ENCODE measurements at places on chromosomes 2 and 18. TPM values are rescaled to one million over a fixed set of nuclear protein-coding genes. Genes with fewer than 3 reads are reported as not detected.

The SLC9A2 gene
- total RNA-seq: 0.07 TPM

The CMPK2 gene
- 8.7 TPM for total RNA-seq

The PMS1 gene
- 45.8 TPM for total RNA-seq

The SKOR2 gene
- total RNA-seq: 0.21 TPM

DNA sequence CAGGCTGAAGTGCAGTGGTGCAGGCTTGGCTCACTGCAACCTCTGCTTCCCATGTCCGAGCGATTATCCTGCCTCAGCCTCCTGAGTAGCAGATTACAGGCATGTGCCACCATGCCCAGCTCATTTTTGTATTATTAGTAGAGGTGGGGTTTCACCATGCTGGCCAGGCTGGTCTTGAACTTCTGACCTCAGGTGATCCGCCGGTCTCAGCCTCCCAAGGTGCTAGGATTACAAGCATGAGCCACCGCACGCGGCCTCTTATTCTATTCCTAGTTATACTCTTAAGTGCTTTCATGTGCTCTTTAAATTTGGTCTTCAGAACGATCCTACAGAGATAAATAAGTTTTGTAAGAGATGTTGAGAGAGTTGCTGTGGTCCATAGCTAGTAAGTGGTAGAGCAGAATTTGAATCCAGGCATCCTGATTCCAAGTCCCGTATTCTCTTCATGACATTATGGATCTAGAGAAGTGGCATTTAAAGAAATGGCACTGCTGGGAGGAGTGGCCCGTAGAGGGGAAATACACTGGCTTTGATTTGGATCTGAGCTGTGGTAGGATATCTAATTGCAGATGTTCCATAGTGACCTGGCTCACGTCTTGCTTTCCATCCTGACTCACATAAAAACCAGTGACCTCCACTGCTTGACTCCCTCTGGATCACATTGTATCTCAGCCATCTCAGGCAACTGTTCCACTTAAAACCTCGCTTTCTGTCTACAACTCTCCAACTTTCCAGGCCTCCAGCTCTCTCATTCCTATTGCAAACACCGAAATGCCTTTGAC lies 22.8 kb upstream of the ME2 start:
- H3K4me3 ChIP-seq: no peak overlapping the region
- H3K4me1 ChIP-seq: no peaks in the 10 kb centered on the region
- no peak overlapping the region for H3K27ac ChIP-seq

GRCh38 chr18:53261241-53261640 lies 921.2 kb downstream of the DCC start:
- H3K27me3 ChIP-seq: no peaks in the 10 kb centered on the region
- H3K4me3 ChIP-seq: no peak overlapping the region
- no peaks in the 10 kb centered on the region for H3K36me3 ChIP-seq
- no peak overlapping the region for H3K27ac ChIP-seq

DNA sequence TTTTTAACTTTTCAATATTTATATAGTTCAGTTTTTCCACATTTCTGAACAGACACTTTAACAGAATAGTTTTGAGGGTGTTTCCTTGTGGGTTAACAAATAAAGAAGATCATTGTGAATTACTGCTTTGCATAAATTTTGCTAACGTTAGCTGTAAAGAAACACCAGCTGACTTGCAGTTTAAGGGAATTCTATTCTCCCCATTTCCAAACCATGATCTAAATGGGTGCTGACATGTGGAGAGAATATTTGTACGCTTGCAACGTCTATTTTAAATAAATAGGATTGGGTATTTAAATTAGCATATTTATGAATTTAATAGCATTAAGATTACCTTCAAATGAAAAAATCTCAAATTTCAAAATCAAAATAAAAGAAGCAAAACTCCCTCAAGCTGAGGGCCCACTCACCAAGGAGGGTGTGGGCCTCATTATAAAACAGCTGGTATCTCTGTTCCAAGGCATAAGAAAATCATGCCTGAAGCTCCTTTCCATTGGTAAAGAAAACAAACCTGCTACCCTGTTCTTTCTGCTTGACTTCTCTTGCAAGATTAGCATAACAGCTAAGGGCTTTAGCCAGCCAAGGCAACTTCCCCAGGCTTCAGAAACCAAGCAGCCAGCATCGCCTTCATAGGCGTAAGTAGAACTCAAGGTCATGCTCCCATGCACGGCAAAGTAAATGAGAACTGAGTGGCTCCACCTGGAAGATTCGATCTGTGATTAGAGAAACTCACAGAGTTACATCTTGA lies 3.2 kb downstream of the MRO start:
- no peaks in the 10 kb centered on the region for H3K36me3 ChIP-seq
- no peaks in the 10 kb centered on the region for H3K4me1 ChIP-seq
- H3K27ac ChIP-seq: no peak overlapping the region
- DNase-seq: no peak

DNA sequence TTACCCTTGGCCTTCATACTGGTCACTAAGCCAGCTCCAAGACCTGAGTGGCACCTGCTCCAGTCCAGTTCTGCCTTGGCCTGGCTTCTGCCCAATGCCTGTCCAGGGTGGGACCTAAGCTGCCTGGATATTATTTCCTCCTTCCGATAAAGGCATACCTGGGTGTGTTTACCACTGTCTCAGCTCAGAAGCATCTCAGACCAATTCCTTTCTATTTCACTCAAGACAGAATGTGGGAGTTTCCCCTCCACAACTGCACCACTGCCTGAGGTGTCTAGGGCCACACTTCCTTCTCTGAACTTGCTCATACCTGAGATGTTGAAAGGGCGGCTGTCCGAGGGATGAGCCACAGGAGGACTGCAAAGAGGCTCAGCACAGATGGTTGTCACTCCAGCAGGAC lies 18.4 kb upstream of the CAB39 start:
- no peaks in the 10 kb centered on the region for H3K27me3 ChIP-seq
- peak overlapping the region; percentile 33 for H3K27ac ChIP-seq
- peaks cover 22% of the 10 kb centered on the region for H3K4me1 ChIP-seq
- H3K4me3 ChIP-seq: no peak overlapping the region

DNA sequence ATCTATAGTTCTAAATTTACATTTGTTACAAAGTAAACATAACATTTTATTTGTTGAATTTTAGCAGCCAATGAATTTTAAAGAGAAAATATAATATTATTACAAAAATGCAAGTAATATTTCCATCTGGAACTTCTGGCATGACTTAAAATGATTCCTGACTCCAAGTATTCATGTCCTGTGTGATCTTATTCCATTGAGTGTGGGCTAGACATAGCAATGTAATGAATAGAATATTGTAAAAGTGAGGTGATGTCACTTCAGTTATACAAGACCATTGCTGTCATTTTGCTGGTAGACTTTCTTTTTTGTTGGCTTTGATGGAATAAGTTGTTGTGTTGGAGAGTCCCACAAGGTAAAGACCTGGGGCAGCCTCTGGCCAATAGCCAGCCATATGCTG lies 912.2 kb upstream of the PIK3C3 start:
- no peak for DNase-seq
- no peak overlapping the region for H3K27ac ChIP-seq
- no peak overlapping the region for H3K4me3 ChIP-seq
- no peaks in the 10 kb centered on the region for H3K27me3 ChIP-seq

GRCh38 chr2:121386707-121387106 lies 101.7 kb upstream of the TFCP2L1 start:
- H3K4me1 ChIP-seq: peaks cover 7% of the 10 kb centered on the region
- H3K27ac ChIP-seq: no peak overlapping the region
- H3K27me3 ChIP-seq: no peaks in the 10 kb centered on the region
- H3K4me3 ChIP-seq: no peak overlapping the region
- DNase-seq: no peak
- peaks cover 39% of the 10 kb centered on the region for H3K36me3 ChIP-seq

DNA sequence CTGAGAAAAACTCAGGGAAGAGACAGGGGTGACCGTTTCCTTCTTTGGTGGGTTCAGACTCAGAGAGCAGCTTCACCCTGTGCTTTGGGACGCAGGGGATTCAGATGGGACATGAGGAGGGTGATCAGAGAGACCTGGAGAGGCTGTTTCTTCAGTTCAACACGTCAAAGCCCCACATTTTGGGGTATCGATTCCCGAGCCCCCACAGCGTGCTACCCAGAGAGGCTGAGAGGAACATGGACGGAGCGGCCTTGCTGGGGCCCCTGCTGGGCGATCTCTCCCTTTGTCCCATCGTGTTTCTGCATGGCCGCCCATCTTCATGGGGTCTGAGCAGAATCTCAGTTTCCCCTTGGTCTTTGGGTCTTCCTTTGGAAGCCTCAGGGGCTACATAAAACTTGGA lies 38.2 kb upstream of the PXDN start:
- no peak overlapping the region for H3K27ac ChIP-seq
- no peaks in the 10 kb centered on the region for H3K4me1 ChIP-seq
- no peaks in the 10 kb centered on the region for H3K36me3 ChIP-seq

DNA sequence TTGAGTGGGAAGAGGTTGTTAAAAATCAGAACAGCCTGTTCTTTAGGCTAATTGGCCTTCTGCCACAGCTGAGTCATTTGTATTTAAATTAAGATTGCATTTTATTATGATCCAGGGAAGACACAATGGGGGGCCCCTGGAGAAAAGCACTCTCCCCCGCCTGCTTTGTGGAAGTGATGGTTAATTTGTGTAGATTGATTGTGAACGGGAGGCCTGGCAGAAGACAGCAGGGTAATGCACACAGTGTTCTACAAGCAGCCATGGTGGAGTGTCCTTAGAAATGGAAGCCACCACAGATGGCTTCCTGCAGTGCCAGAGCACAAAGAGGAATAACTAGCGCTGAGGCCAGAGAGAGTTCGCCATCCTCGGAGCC lies 19.6 kb downstream of the RAMP1 start:
- no peak overlapping the region for H3K4me3 ChIP-seq
- H3K27me3 ChIP-seq: no peaks in the 10 kb centered on the region
- DNase-seq: no peak
- H3K27ac ChIP-seq: no peak overlapping the region

- DNase-seq: no peak
- H3K36me3 ChIP-seq: no peaks in the 10 kb centered on the region
- H3K27me3 ChIP-seq: peaks cover 9% of the 10 kb centered on the region
- no peak overlapping the region for H3K27ac ChIP-seq
- H3K4me3 ChIP-seq: no peak overlapping the region
Observed at GRCh38 chr2:20930928-20931327, 108.0 kb upstream of the LDAH start.

DNA sequence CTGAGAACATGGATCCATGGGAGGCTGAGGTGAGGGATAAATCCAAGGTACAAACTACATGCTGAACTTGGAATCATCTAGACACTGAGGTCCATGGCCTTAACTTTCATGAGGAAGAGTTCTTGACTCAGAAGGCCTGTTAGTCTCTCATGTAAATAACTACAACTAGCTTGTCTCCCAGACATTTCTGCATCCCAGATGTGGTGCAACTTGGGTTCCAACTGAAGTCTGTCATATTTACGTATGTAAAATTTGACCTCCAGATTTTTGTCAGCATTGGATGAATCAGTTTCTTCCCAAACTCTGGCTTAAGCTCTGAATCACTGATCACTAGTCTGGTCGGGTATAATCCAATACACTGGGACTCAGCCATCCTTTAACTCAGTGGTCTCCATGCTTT lies 306.9 kb downstream of the PDE11A start:
- H3K27ac ChIP-seq: no peak overlapping the region
- H3K36me3 ChIP-seq: no peaks in the 10 kb centered on the region
- H3K4me3 ChIP-seq: no peak overlapping the region
- peaks cover 9% of the 10 kb centered on the region for H3K27me3 ChIP-seq

GRCh38 chr18:45505497-45506206 lies 109.6 kb upstream of the SLC14A2 start:
- no peaks in the 10 kb centered on the region for H3K36me3 ChIP-seq
- no peak for DNase-seq
- no peak overlapping the region for H3K4me3 ChIP-seq
- H3K27ac ChIP-seq: no peak overlapping the region

DNA sequence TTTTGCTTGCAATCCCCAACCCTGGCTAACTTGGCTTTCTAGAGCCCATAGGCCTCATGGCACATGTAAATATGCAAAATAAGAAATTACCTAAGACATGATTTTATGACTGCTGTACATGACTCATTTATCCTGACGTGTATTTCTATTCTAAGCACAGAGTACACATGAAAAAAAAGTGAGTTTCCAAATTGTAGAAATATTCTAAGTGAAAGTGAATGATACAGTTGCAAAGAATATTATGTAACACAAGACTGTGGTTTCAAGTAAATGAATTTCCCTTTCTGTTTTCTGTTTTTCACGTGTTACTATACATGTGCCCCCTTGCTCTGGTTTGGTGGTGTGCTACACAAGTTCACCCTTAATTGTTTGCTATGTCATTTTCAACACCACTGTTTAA lies 162.4 kb downstream of the LRP1B start:
- DNase-seq: no peak
- H3K4me1 ChIP-seq: no peaks in the 10 kb centered on the region
- H3K4me3 ChIP-seq: no peak overlapping the region
- no peak overlapping the region for H3K27ac ChIP-seq
- no peaks in the 10 kb centered on the region for H3K27me3 ChIP-seq
- no peaks in the 10 kb centered on the region for H3K36me3 ChIP-seq

Data from activated CD4-positive, alpha-beta T cell treated with anti-CD3 and anti-CD28 coated beads for 36 hours (primary cell).